ENCODE measurements at places on chromosomes 5 and 9.

DNA sequence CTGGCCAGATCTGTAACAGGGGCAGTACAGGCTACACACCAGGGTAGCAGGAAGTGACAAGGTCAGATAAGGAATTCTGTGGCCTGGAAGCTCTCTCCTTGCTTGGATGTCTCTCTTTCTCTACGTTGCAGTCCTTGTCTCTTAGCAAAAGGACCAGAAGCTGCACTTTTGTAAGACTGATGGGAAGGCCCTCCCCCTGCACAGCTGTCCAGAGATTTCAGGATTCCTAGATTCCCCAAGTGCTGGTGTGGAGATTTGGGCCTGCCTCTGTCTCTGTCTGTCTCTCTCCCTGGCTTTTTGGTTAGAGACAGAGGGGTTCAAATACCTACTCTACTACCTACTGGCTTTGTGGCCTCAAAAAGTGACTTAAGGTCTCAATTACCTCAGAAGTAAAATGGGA, 10.0 kb upstream of the CNTFR start:
- no peak for DNase-seq

GRCh38 chr5:1826235-1826980, 25.2 kb downstream of the NDUFS6 start:
- DNase-seq = no peak

DNA sequence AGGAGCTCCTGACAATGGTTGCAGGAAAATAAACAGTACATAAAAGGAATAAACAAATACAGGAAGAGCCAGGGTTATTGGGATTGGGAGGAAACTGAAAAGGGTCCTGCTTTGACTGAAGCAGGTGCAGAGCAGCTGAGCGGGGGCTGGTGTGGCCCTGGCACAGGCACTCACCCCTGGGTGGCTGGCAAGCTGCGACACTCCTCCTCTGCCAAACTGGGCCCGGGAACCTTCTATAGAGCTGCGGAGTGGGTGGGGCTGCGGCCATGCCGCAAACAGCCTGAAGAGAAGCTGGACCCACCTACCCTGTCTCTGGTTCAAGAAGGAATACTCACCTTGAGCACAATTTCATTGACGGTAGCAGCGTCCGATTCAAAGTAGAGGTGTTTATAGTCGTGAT, 182.5 kb downstream of the GAPVD1 start:
- DNase-seq = no peak

DNA sequence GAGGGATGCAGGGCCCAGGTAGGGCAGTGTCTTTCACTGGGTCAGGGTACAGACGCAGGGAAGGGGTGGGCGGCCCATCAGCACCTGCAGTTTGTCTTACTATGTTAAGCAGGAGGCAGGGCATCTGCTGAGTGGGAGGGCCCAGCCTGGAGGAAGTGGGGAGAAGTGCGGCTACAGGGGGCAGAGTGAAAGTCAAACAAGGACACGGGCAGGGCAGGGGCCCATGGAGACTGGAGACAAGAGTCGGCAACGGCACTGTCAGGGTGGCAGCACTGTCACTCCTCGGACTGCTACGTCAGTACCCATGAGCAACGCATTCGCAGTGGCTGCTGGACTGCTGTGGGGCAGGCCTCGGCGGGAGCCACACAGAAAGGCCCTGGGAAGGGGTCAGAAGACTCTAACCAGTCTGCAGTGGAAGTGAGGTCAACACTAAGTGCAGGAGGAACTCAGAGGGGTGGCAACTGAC, 19.7 kb downstream of the CAMSAP1 start:
- peak; percentile 40 for DNase-seq

DNA sequence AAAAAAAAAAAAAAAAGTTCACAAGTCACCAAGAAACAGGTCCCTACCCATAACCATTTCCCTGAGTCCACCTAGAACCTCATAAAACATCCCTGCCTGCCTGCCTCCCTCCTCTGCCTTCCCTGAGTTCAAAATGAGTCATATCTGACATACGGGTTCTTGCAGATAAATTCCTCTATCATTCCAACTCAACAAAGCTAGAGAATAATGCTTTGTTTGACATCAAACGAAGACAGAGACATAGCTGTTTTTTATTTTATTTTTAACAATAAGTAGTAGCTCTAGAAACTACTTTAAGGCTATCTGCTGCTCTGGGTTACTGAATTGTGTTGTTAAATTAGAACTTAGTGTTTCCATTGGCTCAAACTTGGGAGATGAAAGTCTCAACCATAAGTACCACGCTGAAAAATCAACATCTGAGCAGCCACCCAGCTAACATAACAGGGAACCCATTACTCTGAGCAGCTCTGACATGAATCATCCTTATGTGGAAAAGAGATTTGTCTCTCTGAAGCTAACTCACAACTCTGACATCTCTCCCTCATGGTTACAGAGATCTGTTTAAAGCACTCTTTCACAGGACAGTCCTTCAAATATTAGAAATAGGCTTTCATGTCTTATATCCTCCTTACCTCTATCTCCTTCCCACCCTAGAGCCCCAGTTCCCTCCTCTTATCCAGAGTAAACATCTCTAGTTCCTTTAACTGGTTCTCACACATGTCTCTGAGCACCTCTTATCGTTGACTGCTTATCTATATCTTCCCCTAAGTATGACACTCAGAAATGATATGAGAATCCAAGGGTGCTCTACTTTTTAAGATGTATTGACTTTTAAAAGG, 12.1 kb downstream of the TMEM245 start:
- no peak for DNase-seq

- DNase-seq = no peak
Measured at GRCh38 chr5:145697251-145697990, 137.7 kb downstream of the PRELID2 start.

- DNase-seq = peak; percentile 40
Measured at GRCh38 chr9:112844771-112845542, 45.7 kb downstream of the SLC46A2 start.

GRCh38 chr5:111461255-111461671, 51.1 kb downstream of the STARD4 start:
- no peak for DNase-seq

DNA sequence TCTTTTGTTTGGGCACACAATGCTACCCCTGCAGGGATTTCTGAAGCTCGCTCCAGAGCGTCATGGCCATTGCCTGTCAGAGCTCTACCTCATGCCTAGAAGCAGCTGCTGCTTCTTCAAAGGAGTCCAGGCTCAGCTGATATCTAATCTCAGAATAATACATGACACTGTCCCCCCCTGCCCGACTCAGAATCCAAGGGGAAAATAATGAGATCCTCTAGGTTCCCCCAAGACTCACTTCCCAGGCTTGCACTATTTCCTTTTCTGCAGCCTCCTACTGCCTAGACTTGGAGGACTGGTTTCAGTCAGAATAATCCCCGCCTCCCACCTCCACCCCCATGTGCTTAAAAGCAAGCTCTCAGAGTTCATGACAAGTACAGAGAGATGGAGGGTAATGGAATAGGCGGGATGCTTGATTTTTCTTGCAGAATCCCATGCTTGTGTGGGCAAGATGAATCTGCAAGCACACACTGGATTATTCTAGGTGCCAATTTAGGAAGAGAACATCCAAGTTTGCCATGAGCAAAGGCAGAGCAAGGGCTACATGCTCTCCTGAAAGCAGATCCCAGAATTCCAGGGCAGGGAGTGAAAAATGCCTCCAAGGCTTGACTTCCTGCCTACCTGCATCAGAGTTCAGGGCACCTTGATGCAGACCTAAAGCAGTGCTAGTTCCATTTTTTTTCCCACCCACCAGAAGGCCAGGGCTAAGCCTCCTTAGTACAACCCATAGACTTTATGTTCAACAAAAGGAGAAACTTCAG, 97.4 kb upstream of the IFNK start:
- no peak for DNase-seq

DNA sequence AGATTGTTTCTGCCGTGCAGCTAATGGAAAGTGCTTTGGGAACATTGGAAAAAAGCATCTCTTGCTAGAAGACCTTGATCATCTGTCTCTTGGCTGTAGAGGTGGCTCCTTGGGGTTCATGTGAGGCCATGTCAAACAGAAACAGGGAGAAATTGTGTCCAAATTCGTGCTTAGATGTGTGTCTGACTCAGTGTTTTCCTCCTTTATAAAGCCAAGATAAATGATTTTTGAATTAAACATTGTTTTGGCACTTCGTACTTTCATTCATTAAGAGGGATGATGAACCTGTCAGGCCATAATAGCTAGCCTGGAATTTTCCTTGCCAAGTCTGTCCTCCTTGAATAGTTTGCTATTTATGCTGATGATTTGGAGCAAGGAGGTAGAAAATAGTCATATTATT, 143.8 kb downstream of the FBXL7 start:
- no peak for DNase-seq

DNA sequence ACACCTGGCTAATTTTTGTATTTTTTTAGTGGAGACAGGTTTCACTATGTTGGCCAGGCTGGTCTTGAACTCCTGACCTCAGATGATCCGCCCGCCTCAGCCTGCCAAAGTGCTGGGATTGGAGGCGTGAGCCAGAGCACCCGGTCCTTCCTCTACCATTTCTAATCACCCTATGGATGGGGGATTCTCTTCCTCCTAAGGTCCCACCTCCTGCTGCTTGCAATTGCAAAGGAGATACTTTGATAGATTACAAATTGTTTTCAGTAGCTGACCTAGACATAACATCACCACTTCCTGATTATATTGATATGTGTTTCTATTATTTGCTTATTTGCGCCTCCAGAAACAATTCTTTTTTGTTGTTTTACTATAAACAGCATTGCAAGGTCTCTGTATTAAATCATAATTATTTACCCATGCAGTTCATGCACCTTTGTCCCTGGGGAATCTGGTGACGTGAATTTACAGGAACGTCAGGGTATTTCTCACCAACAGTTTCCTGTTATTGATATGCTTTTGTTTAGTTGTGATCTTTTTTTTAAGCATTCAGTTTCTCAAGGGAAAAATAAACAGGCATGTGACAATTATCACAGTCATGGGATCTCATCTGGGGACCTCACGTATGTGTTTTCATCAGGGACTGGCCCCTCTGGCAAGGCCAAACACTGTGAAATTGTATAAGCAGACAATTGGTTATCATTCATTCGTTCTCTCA, 43.2 kb downstream of the ESM1 start:
- no peak for DNase-seq

- no peak for DNase-seq
Measured at GRCh38 chr5:137668637-137669036, 67.3 kb downstream of the KLHL3 start.

DNA sequence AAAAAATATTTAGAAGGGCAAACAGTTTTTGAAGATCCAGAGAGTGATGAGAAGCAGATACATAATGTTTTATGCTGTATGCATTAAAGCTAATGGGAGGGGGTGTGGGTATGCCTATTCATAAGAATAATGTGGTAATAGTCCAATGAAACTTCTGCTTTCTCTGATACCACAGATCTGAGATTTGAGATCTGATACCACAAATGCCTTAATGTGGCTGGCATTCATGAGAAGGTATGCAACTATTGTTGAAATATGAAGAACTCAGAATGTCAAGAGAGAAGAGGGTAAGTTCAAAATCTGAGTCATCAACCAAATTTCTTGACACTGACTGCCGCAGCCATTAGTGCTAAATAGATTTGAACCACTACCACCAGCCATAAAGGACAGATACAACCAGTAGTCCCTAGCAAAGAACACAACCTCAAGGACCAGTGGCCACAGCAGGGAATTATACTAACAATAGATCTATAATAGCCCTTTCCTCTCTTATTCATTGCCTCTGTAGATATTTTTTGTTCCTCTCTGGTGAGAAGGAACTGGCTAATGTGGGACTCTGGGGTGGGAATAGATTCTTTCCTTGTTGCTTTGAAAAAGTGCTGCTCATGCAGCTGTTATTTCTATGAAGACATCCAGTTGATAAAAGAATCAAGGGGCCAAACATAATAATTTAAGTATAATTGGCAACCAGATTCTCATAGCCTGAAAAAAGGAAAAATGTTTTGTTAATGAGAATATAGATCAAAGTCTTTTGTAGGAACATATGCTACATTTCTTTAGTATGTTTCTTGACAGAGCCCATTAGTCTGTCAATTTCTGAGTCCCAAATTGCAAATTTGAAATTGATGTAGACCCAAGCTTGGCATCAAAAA, 256.5 kb upstream of the ZNF608 start:
- DNase-seq = no peak

- no peak for DNase-seq
Measured at GRCh38 chr9:129145841-129146292, 32.2 kb downstream of the IER5L start.

DNA sequence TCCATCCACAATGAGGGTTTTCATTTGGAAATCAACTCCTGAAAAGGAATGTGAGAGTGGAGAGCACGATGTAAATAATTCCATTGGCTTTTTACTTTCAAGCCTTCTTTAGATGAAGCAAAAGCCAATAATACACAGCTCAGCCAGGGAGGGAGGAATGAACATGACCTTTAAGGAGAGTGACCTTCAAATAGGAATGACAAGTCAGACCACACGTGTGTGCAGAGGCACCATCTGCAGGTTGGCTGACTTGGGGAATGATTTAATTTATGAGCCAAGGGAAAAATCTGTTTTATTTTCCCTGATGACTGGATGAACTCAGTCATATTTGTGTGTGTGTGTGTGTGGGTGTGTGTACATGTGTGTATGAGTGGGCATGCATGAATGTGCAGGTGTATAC, 64.5 kb downstream of the RASEF start:
- no peak for DNase-seq

DNA sequence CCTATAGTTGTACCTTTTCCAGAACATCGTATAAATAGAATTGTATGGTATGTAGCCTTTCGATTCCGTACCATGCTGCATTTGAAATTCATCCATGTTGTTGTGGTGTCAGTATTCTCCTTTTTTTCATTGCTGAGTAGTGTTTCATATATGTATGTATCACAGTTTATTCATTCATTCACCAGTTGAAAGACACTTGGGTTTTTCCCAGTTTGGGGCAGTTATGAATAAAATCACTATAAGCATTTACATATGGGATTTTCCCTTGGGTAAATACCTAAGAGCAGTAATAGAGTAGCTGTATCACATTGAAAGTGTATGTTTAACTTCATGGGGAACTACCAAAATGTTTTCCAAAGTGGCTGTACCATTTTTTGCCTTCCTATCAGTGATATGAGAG, 16.1 kb upstream of the FKTN start:
- no peak for DNase-seq

GRCh38 chr9:126366366-126367011, 39.9 kb downstream of the MVB12B start:
- DNase-seq = no peak

GRCh38 chr5:38433160-38433861, 123.1 kb downstream of the LIFR start:
- DNase-seq = no peak

DNA sequence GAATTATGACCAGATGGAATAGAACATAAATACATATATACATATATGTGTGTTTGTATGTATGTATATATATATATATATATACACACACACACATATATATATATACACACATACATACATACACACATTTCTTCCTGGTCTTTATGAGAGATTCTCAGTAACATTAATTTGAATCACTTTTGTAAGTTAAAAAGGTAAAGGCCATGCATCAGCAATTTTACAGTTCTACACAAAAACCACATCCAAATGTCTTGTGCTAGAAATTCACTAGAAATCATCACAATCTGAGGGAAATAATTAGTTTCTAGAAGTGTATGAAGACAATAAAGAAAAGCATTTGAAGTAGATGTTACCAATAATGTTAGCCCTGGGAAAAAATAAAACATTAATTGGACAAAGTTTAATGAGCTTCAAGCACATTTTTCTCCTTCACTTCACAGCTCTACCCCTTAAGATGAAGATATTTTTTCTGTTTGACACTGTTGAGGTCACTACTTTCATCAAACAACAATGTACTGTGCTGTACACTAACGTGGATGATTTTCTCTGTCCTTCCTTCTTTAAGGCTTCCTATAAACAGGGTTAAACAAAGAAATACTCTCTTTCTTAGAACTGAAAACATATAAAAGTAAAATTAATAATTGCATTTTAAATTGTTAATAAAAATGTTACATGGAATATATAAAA, 189.2 kb upstream of the NR4A3 start:
- DNase-seq = no peak
